Mesothelial cell of epicardium (in vitro differentiated cells): ENCODE measurements at places on chromosomes 6 and 20.

DNA sequence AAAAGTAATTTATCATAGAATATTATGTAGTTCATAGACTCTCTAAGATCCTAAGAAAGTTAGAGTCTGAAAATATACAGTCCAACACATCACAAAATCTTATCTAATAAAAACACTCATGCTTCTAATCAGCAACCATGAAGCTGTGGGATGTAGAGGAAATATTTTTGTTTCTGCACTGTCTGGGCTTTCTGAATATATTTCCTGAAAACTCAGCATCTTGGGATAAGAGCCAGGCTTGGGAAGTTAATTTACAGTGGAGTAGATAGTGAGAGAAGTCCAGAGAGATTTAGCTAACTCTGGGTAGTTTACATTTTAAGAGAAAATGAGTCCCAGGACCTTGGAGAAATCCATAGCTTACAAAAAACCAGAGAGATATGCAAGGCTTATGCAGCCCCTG lies 150.4 kb upstream of the BMP5 start:
- no peak for DNase-seq

DNA sequence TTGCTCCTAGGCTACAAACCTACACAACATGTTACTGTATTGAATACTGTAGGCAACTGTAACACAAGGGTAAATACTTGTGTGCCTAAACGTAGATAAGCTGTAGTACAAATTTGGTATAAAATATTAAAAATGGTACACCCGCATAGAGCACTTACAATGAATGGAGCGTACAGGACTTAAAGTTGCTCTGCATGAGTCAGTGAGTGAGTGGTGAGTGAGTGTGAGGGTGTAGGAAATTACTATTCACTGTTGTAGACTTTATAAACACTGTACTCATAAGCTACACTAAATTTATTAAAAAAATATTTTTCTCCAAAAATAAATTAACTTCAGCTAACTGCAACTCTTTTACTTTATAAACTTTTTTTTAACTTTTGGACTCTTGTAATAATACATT lies 391.6 kb downstream of the ADGRB3 start:
- DNase-seq = no peak

DNA sequence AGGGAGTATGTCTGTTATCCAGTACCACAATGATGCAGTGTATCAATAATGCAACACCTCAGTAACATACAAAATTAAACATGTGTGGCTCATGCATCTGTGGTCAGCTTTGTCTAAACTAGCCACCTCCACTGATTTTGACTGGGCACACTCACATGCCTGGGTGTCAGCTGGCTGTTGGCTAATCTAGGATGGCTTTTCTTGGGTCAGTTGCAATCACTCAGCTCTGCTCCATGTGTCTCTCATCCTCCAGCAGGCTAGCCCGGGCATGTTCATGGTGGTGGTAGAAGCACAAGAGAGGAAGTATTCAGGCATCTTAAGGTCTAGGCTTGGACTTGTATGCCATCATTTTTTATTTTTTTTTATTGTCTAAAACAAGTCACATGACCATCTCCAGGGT lies 59.3 kb upstream of the JAG1 start:
- DNase-seq = no peak

DNA sequence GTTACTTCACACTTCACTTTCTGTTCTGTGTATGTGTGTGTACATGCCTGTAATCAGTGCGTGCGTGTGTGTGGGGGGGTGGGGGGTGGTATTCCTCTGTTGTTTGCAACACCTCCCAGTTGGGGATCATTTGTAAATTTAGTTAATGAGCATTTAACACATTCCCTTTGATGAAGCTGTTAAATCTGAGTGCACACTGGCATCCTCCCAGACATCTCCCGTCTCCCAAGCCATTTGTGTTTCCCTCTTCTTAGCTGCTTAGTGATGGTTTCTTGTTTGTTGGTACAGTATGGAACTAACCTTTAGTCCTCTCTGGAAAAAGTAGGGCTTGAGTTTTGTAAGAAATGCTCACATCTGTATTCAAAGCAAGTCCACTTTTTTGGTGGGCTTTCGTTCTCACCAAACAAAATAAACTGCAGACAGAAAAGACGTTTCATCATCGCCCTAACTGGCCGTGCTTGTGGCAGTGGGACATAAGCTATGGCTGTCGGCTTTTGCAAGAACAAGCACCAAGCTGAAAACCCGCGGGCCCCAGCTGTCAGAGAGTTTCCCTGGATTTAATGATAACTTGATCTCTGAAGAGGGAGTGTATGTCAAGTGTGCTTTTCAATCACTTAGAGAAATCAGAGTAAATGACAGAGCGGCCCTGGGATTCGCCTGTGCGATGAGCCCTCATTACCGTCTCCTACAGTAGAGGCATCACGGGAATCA lies 54.9 kb upstream of the SASH1 start:
- DNase-seq = no peak

DNA sequence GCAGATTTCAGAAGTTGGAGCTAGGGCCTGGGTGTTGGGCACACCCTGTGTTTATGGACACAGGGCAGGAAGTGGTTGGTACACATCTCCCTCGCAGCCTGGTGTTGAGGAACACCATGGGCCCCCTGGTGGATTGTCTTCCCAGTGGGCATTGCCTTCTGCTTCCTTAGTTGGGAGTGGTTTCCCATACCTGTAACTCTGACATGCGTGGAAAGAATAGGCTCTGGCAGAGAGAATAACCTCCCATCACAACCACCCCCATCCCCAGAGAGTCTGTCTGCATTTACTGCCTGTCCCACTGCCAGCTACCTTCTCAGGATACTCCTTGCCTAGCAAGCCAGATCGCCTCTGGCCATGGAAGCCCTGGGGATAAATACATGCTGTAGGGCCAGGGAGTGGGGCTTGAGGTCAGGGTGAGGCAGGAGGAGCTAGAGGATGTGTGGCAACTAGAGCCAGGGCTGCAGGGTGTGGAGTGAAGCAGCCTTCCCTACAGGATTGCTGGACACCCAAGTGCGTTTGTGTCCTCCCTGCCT lies 14.7 kb downstream of the LRRC73 start:
- DNase-seq = no peak

DNA sequence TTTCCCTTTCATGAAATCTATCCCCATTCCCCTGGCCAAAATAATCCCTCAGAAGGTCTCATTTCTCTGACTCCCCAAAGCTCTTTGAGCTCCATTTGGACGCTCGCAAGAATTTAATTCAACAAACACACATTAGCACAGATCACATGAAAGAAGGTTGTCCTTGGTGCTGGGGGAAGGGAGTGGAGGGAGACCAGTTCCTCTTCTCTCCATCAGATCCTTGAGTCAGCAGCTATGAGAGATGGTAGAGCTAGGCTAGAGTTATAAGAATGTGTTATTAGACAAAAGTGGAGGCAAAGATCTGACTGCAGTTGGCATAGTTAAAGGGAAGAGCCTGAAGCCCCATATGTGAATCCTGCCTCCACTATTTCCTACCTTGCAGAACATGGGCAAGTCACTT lies 184.2 kb upstream of the CDYL start:
- no peak for DNase-seq

DNA sequence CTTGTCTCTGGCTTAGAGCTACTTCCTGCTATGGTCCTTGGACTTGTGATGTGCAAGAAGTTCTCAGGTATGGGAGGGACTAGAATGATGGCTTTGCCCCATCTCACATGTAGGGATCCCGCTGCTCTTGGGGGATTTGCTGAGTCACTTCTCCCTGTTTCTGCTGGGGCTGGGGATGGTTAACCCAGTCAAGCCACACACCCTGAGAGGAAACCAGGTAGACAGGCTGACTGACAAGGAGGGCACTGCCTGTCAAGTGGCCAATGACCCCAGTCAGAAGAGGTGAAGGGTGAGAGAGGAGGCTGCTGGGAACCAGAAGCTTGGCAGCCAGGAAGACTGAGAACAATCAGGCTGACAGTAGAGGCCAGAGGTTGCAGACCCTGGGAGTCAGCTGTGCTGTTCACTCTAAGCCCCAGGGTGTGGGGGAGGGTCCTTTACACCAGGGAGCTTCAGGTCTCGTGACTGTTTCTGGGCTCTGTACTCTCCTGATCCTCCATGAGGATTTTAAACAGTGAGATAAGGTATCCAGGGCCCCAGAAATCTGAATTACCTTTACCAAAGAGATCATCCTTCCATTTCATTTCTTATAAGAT lies 34.6 kb downstream of the HLA-F start:
- no peak for DNase-seq

GRCh38 chr6:32252331-32253009 lies 28.6 kb upstream of the NOTCH4 start:
- DNase-seq = no peak

- DNase-seq = no peak
Observed at GRCh38 chr6:34381081-34381480, 11.4 kb downstream of the NUDT3 start.

- DNase-seq = no peak
Observed at GRCh38 chr6:56692523-56693245, 50.0 kb upstream of the DST start.

DNA sequence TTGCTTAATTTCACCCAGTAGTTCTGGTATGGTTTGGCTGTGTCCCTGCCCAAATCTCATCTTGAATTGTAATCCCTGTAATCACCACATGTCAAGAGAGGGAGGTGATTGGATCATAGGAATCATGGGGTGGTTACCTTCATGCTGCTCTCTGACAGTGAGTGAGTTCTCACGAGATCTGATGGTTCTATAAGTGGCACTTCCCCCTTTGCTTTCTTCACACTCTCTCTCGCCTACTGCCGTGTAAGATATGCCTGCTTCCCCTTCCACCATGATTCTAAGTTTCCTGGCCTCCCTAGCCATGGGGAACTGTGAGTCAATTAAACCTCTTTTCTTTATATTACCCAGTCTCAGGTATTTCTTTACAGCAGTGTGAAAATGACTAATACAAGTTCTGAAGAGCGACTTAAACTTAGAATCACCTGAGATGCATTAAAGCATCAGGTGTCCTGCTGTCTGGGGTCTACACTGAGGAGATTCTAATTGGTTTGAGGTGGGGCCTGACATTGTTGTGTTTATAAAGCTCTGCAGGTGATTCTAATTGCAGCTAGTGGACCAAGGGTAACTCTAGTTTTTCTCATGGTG lies 82.1 kb upstream of the DTNBP1 start:
- no peak for DNase-seq

- DNase-seq = no peak
Observed at GRCh38 chr6:167161851-167162467, 4.2 kb upstream of the GPR31 start.

DNA sequence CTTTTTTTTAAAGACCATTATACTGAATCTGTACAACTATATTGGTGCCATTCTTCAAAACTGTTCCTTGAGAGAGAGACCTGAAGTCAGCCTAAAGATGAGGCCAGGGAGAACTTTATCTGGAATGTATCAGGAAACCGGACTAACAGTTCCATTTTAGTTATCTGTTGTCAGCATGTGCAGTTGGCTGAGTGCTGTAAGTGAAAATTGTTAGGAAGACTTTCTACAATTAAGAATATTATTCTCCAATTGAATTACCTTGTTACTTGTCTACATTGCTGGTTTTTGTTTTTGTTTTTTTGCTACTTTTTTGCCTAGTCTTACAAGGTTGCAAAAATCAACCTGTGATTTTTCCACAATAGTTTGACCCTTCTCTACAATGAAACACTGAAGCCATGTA lies 7.5 kb downstream of the CEP57L1 start:
- DNase-seq = no peak

DNA sequence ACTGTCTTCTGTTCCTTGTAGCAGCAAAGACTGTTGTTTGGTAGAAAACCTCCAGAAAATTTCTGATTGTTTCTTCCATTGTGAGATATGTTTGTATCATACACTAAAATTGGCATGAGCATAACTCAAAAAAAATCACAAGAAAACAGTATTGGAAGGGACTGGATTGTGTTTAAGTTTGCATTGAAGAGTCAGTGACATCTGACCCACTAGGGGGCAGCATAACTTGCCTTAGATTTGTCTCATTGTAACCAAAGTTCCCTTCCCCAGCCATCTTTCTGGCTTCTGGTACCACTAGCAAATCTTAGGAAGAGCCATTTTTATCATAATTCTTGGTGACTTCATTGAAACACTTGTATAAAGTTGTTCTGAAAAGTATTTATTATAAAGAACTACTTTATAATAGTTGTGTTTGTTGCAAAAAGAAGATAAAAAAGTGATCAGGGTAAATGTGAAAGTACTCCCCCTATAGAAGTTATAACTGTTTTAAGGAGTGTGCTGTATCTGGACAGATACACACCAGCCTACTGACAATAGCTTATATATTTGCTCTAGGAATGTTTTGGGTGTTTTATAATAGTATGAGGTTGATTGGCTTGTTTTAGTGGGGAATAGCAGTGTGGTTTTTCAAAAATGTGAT lies 7.7 kb downstream of the CSTF1 start:
- no peak for DNase-seq

GRCh38 chr6:149093643-149094042 lies 223.9 kb upstream of the TAB2 start:
- no peak for DNase-seq

DNA sequence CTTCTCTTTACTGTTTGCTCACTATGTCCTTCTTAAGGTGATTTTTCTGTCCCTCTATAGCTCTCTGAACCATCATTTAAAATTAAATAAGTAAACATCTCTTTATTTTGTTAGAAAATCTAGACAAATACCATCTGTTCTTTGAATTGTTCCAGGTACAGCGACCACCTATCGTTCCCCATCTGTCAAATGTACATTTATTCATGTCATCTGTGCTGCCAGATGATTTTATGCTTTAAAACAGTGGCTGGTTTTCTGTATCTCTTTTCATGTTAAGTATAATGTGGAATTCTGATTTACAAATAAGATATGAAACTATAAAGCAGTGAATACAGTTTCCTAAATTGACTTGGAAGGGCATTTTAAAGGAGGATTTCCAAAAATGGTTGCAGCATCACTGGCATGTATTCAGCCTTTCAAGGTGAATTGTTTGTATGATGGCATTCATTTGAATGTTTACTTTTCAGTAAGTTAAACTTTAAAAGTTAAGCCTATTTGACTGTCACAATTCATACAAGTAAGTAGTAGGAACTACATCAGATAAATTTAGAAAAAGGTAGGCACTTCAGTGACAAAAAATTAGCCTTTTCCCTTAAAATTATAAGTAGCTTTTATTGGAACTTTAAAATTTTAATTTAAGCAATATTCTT lies 92.6 kb upstream of the CLVS2 start:
- DNase-seq = no peak

DNA sequence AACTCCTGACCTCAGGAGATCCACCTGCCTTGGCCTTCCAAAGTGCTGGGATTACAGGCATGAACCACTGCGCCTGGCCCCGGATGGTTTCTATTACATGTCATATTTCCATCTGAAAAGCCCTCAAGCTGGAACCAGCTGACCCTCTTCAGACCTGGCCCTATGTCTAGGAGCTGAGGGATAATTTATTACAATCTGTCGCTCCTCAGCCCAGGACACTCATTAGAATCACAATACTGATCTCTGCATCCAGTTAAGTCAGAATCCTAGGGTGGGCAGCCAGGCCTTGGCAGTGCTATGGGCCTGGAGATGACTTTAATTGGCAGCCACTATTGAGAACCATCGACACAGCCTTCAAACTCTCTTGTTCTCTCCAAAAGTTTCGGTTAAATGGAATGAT lies 162.6 kb upstream of the SNX9 start:
- no peak for DNase-seq

GRCh38 chr6:167708501-167709094 lies 118.1 kb upstream of the AFDN start:
- DNase-seq = no peak
